ENCODE measurements at places on chromosomes 13 and 19.

DNA sequence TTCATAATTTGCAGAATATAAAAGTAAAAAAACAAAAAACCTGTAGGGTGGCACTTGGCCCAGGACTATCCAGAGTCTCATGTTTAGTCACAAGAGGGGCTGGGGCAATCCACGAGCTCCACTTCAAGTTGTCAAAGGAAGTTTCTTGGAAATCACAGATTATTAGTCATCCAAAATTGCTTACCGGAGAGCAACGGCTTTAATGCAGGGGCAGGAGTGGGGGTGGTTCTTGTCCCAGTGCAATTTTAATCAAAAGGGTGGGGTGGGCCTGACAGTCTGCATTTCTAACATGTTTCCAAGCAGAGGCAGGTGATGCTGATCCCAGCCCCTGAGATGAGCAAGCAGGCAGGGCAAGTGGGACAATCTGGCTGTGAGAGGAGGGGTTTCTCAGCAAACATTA is 233.9 kb downstream of the ABCC4 start:
- no peak for DNase-seq

DNA sequence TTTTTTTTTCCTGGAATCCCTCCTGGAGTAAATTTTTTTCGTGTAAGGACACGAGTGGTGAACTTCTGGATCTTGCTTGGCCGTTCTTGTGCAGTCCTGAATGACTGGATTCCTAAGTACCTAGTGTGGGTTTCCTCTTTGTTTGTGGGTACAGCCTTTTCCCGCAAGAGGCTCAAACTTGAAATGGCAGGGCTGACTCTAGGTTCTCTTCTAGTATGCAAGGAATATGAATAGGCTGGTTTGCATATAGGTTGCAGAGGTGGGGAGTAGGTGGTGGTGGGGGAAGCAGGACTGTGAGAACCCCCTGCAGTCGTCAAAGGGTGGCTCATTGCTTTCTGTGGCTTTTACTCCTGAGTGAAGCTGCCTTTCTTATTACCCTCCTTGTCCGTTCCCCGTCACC is 13.6 kb downstream of the UBAC2 start:
- DNase-seq: no peak

GRCh38 chr19:11881151-11881800 is 6.3 kb upstream of the ZNF69 start:
- peak; percentile 53 for DNase-seq

DNA sequence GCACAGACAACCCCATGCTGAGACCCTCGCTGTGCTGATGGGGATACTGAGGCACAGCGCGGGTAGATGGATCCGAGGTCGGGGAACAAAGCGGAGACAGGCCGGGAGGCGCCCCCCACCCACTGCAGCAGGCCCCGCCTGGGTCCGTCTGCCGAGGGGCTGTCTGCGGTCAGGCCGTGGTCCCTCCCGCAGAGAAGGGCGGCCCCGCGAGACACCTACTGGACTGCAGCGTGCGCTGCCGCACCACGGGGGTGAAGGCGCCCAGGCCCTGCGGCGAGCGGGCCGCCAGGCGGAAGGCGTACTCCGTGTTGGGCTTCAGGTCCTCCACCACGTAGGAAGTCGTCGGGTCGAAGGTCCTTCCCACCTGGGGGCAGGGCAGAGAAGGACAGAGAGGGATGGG is 101.9 kb downstream of the PTPRS start:
- no peak for DNase-seq

GRCh38 chr13:68440874-68441273 is 1210.7 kb upstream of the PCDH9 start:
- DNase-seq: peak; percentile 35

GRCh38 chr19:7860714-7861618 is 13.2 kb downstream of the PRR36 start:
- DNase-seq: no peak

- no peak for DNase-seq
Measured at GRCh38 chr13:37769078-37769477, 100.5 kb downstream of the TRPC4 start.

DNA sequence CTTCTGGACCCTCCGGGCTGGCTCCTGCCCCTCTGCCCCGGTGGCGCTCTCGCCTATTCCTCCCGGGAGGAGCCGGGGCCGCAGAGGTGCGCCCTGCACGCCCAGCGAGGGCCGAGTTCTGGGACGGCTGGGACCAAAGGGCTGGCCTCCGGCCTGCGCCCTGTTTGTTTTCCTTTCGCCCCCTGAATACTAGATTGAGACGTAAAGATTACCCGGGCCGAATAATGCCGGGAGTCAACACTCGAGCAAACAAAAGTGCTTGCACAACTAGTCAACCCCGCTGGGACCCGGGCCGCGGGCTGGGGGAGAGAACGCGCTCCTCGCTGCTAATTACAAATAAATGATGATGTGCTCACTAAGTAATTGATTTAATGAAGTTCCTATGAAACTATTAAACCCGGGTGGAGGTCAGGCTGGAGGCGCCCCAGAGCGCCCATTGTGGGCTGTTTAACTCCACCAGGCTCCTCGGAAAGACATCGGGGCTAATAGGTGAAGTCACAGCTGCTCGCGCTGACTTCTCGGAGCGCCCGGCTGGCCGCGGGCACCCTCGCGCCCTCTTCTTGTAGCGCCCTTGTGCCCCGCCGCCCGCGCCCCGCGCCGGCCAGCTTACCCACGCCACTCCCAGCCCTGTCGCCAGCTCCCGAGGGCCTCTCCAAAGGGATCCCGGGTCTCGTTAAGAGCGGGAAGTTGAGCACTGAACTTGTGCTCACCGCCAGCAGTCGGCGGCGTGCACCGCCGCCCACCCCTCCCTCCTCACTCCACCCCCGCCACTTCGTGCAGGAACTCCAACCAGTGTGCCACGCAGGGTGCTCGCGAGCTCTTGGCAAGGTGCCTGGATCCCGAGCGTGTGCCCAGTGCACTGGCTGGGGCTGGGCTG is 14.9 kb downstream of the ZIC5 start:
- DNase-seq: peak; percentile 91

GRCh38 chr19:13961826-13962698 is 9.8 kb downstream of the DCAF15 start:
- DNase-seq: no peak
